ENCODE measurements at places on chromosomes 11 and 22. TPM values are rescaled to one million over a fixed set of nuclear protein-coding genes. Genes with fewer than 3 reads are reported as not detected.

- H3K27ac ChIP-seq, result no peak overlapping the region
- H3K4me3 ChIP-seq, result no peak overlapping the region
- H3K4me1 ChIP-seq, result no peaks in the 10 kb centered on the region
Measured at GRCh38 chr22:41768430-41768829, 32.0 kb upstream of the CCDC134 start.

- no peak for DNase-seq
Measured at GRCh38 chr11:47994417-47994816, 14.1 kb downstream of the PTPRJ start.

- no peaks in the 10 kb centered on the region for H3K27me3 ChIP-seq
- H3K4me3 ChIP-seq, result no peak overlapping the region
- H3K27ac ChIP-seq, result no peak overlapping the region
- H3K36me3 ChIP-seq, result no peaks in the 10 kb centered on the region
- no peaks in the 10 kb centered on the region for H3K4me1 ChIP-seq
Measured at GRCh38 chr11:86917589-86917988, 37.6 kb downstream of the FZD4 start.

DNA sequence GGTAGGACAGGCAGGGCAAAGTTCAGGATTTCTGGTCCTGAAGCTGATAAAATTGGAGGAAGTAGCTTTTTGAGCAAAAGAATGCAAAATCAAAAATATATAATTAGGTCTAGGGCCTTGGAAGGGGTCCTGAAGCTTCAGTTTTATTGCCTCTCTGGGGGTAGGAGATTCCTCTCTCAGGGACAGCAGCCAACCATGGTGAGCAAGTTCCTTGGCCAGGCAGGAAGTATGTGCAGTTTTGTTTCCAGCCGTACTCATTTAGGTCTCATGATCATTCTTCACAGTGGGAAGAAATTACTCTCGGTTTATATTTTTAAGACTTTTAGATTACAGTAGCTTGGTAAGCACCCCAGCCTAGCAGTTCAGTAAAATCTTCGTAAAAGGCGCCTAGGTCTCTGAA, 2.9 kb upstream of the RAB38 start:
- H3K4me1 ChIP-seq, result peaks cover 8% of the 10 kb centered on the region
- H3K27ac ChIP-seq, result no peak overlapping the region
- DNase-seq, result no peak
- no peaks in the 10 kb centered on the region for H3K27me3 ChIP-seq
- no peaks in the 10 kb centered on the region for H3K36me3 ChIP-seq

- peak within 1 kb of the TSS; percentile 70 for H3K4me3 ChIP-seq
- H3K27me3 ChIP-seq, result no peaks in the 10 kb centered on the region
- peaks cover 9% of the 10 kb centered on the region for H3K4me1 ChIP-seq
- peak within 1 kb of the TSS; percentile 77 for H3K27ac ChIP-seq
- peak; percentile 84 for DNase-seq
Measured at GRCh38 chr11:7020183-7020917, at the start of the genes NLRP14 and ZNF214. TSS of gene NLRP14 (plus strand) at chr11:7020479. CDS start at chr11:7038587, 18,108 bp downstream. TSS of gene ZNF214 (minus strand) at chr11:7020346. CDS start at chr11:7002835, 17,511 bp downstream.

GRCh38 chr22:45088576-45088975, 75.1 kb upstream of the NUP50 start:
- no peak overlapping the region for H3K27ac ChIP-seq
- H3K36me3 ChIP-seq, result no peaks in the 10 kb centered on the region
- no peak overlapping the region for H3K4me3 ChIP-seq

DNA sequence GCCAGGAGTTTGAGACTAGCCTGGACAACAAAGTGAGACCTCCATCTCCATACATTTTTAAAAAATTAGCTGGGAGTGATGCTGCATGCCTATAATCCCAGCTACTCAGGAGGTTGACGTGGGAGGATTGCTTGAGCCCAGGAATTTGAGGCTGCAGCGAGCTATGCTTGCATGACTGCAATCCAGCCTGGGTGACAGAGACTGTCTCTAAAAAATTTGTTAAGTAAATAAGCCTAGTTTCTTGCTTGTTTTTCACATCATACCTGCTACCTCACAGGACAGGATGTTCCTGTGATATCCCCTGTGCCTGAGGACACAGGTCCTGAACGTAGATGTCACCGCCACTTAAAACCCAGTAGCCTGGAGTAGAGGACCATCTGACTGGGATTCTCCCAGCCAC, 348.6 kb downstream of the MN1 start:
- no peaks in the 10 kb centered on the region for H3K36me3 ChIP-seq
- H3K4me1 ChIP-seq, result no peaks in the 10 kb centered on the region
- H3K4me3 ChIP-seq, result no peak overlapping the region
- no peak for DNase-seq

- peaks cover 20% of the 10 kb centered on the region for H3K4me1 ChIP-seq
- H3K4me3 ChIP-seq, result no peak overlapping the region
- H3K27me3 ChIP-seq, result no peaks in the 10 kb centered on the region
- no peaks in the 10 kb centered on the region for H3K36me3 ChIP-seq
- DNase-seq, result no peak
- no peak overlapping the region for H3K27ac ChIP-seq
Measured at GRCh38 chr11:108571001-108571400, 22.6 kb downstream of the EXPH5 start.

DNA sequence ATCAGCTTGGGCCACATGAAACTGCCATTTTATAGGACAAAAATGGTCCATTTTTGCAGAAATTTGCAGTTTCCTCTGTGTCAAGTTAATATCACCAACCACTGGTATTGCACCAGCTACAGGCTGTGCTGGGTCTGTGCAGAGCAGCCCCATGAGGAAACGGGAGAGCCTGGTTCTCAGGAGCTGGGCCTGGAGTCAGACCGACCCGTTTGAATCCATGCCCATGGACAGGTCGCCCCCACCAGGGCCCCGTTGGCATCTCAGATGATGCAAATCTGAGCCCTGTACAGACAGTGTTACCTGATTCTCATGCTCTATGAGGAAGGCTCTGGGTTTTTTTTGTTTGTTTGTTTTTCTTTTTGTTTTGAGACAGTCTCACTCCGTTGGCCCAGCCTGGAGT, 9.8 kb upstream of the SEC14L6 start:
- H3K4me3 ChIP-seq, result no peak overlapping the region
- no peaks in the 10 kb centered on the region for H3K4me1 ChIP-seq
- no peak overlapping the region for H3K27ac ChIP-seq
- no peaks in the 10 kb centered on the region for H3K36me3 ChIP-seq
- H3K27me3 ChIP-seq, result no peaks in the 10 kb centered on the region

DNA sequence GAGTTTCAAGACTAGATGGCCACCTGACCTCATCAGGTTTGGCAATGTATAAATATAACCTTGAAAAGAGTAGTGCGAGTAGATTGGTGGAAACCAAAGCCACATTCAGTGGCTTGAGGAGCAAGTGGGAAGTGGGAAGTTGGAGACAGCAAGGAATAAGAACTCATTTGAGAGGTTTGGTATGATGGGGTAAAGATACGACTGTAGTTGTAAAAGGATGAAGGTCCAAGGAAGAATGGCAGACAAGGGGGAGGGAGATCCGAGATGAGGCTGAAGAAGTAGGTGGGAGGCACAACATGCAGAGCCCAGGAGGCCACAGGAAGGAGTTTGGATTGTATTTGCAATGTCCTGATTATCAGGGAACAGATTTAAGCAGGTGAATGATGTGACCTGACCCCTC, 20.8 kb downstream of the RASSF10 start:
- no peak overlapping the region for H3K27ac ChIP-seq
- H3K36me3 ChIP-seq, result no peaks in the 10 kb centered on the region
- H3K4me1 ChIP-seq, result no peaks in the 10 kb centered on the region
- H3K4me3 ChIP-seq, result no peak overlapping the region

DNA sequence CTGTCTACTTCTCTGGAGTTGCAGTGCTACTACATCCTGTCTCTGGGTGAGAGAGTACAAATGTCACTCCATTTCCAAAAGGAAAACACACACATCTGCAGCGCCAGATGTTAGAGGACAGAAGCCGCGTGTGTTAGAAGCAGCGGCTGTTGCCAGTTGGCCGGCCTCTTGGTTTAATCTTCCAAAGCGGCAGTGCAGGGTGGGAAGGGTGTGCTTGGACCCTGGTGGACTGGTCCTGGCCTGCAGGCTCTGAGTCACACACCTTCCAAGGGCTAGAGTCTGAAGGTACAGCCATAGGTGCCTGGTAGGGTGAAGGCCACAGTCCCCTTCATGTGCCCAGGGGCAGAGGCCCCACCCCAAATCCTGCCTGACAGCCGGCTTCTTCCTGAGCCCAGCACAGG, 99.8 kb downstream of the CTTN start:
- H3K27me3 ChIP-seq, result no peaks in the 10 kb centered on the region
- H3K27ac ChIP-seq, result no peak overlapping the region
- H3K4me3 ChIP-seq, result no peak overlapping the region
- no peak for DNase-seq
- H3K36me3 ChIP-seq, result no peaks in the 10 kb centered on the region
- H3K4me1 ChIP-seq, result no peaks in the 10 kb centered on the region

NLRP14 gene
- 0.50 TPM for total RNA-seq

GRM5 gene
- total RNA-seq, result not detected

CTSF gene
- 8.5 TPM for total RNA-seq

LRRN4CL gene
- not detected for total RNA-seq

CLTCL1 gene
- 2.7 TPM for total RNA-seq

VSIG10L2 gene
- total RNA-seq, result not detected

SLC17A6 gene
- total RNA-seq, result not detected

SSRP1 gene
- 28.5 TPM for total RNA-seq

IGF2 gene
- 1,440 TPM for total RNA-seq

Measured in liver (tissue), 10 donors.